ENCODE measurements at places on chromosomes 16 and 17.

DNA sequence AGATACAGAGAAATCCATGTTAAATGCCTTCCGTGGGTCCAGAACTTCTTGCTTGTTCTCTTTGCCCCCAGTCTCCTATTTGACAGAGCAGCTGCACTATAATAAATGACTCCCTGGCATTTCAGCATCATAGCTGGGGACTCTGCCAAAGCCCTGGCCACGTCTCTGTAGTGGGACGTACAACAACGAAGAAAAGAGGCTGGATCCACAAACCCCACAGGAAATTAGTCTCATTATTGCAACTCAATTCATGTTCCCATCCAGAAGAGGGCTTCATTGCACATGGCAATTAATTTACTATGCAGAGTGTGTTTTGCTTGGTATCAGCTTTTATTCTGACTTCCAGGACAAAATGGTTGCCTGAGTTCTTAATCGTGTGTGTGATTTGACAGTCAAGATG lies 121.3 kb downstream of the CDH13 start:
- DNase-seq, result no peak

DNA sequence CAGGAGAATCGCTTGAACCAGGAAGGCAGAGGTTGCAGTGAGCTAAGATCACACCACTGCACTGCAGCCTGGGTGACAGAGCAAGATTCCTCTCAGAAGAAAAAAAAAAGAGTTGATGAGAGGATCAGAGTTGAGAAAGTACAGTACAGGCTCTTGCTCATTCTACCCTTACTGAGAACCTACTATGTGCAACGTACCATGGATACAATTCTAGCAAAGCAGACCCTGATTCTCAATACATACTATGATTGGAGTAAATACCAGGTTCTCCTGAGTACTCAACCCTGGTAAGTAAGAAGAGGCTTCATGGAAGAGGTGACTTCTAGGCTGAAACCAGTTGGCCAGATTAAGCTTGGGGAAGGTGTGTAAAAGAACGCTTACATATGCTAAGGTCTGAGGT lies 1.2 kb downstream of the RFFL start:
- no peak for DNase-seq

DNA sequence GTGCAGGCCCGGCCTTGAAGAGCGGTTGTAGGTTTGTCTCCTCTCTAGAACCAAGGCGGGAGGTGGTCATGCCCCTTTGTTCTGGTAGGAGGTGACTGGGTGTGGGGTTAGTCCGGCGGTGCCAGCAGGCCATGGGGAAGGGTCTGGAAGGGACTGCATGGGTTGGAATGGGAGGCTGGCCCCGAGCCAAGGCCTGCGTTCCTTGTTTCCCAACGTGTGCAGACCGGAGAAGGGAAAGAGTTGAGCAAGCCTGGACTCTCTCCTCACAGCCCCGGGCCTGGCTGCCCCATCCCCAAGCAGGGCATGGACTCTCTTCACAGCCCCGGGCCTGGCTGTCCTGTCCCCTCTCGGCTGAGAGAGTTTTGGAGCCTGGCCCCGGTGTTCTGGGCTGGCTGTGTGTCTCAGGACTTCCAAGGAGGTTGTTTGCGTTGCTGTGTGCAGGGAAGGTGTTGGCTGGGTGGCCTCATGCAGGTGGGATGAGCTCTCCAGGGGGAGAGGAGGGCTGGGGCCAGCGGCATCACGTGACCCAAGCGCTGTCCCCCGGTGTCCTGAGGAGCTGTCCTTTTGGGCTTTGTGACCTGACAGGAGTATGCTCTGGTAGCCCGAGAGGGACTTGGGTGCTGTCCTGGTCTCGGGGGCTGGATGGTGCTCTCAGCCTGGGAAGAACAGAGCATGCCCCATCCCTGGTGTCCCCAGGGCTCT lies 2.6 kb downstream of the CACNA1H start:
- no peak for DNase-seq

DNA sequence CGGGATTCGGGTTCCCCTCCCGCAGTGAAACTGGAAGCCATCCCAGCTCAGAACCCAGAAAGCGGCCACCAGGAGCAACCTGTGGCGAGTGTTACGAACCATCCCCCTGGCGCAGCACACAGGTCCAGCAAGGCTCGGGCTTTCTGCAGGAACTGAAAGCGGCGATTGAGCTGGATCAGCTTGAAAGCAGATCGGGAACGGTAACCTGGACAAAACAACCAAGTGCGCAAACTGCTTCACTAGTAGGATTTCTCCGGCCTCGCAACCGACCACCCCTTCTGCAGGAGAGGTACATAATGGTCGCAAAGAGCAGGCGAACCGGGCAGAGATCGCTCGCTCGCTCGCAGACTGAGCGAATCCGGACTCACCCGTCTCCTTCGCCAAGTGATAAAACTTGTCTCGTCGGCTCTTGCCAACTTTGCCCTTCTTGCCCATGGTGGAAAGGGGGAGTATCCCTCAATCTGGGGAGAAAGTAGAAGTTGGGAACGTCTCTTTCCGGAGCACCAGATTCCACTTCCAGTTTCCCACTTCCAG lies 696 bp upstream of the PSMC5 start:
- DNase-seq, result no peak

GRCh38 chr17:68396226-68397107 lies 60.8 kb downstream of the WIPI1 start:
- no peak for DNase-seq

DNA sequence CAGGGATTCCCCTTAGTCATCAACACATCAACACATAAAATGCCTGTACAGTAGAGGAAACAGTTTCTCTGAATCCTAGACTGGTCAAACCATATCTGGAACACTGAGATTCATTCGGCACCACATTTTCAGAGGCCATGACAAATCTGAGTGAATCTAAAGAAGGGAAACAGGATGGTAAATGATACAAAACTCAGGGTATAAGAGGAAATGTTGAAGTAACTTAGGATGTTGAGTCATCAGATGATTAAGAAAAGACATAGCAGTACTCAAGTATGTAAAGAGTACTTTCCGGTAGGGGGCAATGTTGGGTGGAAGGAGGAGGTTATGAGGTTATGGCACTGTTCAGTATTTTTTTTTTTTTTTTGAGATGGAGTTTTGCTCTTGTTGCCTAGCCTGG lies 358.5 kb upstream of the PMFBP1 start:
- no peak for DNase-seq

DNA sequence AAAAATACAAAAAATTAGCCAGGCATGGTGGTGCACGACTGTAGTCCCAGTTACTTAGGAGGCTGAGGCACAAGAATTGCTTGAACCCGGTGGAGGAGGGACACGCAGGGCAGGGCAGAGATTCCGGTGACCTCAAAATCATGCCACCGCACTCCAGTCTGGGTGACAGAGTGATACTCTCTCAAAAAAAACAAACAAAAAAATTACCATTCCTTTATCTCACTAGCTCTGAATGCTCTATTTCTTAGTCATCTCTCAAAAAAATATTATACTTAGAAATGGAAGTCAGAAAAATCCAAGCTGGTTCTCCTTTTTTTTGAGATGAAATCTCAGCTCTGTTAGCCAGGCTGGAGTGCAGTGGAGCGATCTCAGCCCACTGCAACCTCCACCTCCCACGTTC lies 40.8 kb downstream of the SPOP start:
- DNase-seq, result no peak

GRCh38 chr16:82585675-82586074 lies 41.1 kb upstream of the CDH13 start:
- DNase-seq, result no peak

GRCh38 chr17:79541056-79541850 lies 69.6 kb downstream of the RBFOX3 start:
- no peak for DNase-seq

GRCh38 chr16:4874666-4875065 lies 27.4 kb downstream of the UBN1 start:
- no peak for DNase-seq

All from cerebellar nuclear complex (tissue), 1 donor.